ENCODE measurements at places on chromosomes 2 and 18.

DNA sequence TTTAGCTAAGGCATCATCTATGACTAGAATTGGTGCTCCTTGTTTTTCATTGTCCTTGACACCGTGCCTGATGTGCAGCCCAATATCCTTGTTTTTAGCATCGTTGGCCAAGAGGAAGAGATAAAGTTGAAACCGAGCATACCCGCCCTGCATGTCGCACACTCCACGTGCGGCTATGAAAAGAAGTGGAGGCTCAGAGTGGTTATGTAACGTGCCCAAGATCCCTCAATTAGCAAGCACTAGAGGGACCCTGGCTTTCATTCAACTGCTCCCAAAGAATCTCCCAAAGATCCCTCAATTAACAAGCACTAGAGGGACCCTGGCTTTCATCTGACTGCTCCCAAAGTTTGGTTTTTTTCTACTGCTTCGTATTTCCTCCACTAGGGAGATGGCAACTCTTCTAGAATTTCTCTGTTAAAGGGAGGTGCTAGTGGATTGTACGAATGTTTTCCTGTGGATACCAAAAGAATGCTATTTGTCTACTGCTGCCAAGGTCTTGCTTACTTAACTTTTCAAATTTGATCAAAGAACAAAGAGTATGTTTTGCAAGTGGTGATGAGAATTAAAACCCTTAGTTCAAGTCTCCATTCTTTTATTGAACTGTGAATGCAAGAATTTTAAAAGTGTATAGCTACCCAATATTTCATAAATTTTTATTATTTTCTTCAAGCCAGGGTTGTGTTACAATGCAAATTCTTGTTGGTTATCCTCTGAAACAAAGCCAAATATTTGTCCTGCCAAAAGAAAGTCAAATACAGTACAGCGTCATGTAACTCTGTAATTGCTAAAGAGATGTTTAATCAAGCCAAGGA is 92.1 kb downstream of the AOX1 start:
- H3K4me3 ChIP-seq: no peak overlapping the region
- no peaks in the 10 kb centered on the region for H3K36me3 ChIP-seq
- H3K27ac ChIP-seq: no peak overlapping the region
- H3K4me1 ChIP-seq: no peaks in the 10 kb centered on the region

- H3K27me3 ChIP-seq: no peaks in the 10 kb centered on the region
- H3K27ac ChIP-seq: no peak overlapping the region
- no peaks in the 10 kb centered on the region for H3K36me3 ChIP-seq
- H3K4me1 ChIP-seq: peaks cover 18% of the 10 kb centered on the region
- no peak for DNase-seq
Measured at GRCh38 chr18:76388261-76388660, 106.8 kb downstream of the ZNF516 start.

DNA sequence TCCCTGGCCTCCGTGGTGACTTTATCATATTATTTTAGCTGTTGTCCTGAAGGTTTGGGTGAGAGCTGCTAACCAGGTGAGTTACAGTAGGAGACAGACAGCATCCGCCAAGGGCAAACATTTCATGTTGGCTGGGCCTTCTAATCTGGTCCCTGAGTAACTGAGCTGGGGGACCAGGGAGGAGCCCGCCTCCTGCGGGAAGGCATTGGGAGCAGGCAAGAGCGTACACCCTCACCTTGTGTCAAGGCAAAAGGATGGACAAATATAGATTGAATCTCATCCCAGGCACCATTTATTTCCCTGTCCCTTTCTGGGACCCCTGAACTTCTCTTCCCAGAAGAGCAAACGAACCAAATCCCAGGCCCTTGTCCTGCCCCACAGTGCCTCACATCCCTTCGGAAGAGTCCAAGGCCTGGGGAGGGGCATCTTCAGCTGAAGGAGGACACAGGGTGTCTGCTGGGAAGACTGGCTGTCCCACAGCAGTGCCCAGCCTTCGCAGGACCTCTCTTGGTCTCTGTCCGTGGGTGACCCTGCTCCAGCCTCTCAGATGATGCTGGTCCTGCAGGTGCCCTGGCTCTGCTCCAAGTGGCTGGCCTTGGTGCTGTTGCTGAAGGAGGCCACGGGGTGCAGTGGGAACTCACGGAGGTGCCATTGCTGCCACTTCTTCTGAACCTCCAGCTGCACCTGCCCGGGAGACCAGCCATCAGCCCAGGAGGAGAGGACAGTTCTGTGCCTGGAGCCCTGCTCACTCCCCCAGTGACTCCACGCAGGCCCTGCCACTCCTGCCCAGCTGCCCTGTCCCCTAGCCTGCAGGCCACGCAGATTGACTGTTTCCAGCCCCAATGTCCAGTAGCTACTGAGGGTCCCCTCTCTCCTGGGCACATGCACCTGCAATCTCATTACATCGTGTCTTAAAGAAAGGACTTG is 8.2 kb downstream of the TMEM37 start:
- H3K27ac ChIP-seq: no peak overlapping the region
- no peaks in the 10 kb centered on the region for H3K36me3 ChIP-seq
- H3K4me3 ChIP-seq: no peak overlapping the region
- no peak for DNase-seq
- no peaks in the 10 kb centered on the region for H3K27me3 ChIP-seq

GRCh38 chr2:60441800-60442199 is 111.7 kb downstream of the BCL11A start:
- no peak overlapping the region for H3K4me3 ChIP-seq
- H3K4me1 ChIP-seq: no peaks in the 10 kb centered on the region
- no peaks in the 10 kb centered on the region for H3K27me3 ChIP-seq
- no peaks in the 10 kb centered on the region for H3K36me3 ChIP-seq

- peaks cover 7% of the 10 kb centered on the region for H3K36me3 ChIP-seq
- no peak overlapping the region for H3K27ac ChIP-seq
- H3K4me3 ChIP-seq: no peak overlapping the region
- DNase-seq: no peak
Measured at GRCh38 chr2:171963198-171963597, 36.6 kb upstream of the METAP1D start.

GRCh38 chr2:241720560-241720959 is 13.9 kb upstream of the D2HGDH start:
- H3K36me3 ChIP-seq: peaks cover 34% of the 10 kb centered on the region
- no peak for DNase-seq
- no peak overlapping the region for H3K27ac ChIP-seq
- no peaks in the 10 kb centered on the region for H3K27me3 ChIP-seq
- no peaks in the 10 kb centered on the region for H3K4me1 ChIP-seq
